ENCODE measurements at places on chromosomes 7 and 10.

DNA sequence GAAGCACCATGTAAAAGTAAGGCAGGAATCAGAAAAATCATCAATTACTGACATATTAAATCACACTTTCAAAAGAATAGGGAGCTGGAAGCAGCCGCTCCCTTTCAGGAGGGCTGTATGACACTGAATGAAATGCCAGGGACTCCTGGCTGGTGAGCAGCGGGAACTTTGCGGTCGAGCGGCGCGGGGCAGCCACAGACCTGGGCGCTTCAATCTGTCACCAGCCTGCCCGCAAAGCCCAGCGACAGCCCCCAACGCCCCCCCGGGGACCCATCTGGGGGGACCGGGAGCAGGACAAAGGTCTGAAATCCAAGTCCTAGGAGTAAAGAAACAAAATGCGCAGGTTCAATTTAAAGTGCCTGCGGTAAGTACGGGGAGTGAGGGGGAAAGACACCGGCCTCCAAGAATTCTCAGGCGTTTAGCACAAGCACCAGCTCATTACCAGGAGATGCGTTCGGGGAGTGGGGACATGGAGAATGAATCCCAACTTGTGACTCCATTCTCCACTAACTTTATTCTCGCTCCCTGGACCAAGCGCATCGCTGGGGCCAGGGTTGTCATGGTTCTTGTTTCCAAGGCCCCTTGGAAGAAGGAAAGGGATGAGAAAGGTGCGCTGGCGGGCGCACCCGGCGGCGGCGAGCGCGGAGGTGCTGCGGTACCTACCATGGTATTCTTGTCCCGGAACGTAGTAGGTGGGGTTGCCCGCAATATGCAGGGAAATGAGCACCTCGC, 824 bp downstream of the RELN start:
- peak; percentile 22 for DNase-seq

DNA sequence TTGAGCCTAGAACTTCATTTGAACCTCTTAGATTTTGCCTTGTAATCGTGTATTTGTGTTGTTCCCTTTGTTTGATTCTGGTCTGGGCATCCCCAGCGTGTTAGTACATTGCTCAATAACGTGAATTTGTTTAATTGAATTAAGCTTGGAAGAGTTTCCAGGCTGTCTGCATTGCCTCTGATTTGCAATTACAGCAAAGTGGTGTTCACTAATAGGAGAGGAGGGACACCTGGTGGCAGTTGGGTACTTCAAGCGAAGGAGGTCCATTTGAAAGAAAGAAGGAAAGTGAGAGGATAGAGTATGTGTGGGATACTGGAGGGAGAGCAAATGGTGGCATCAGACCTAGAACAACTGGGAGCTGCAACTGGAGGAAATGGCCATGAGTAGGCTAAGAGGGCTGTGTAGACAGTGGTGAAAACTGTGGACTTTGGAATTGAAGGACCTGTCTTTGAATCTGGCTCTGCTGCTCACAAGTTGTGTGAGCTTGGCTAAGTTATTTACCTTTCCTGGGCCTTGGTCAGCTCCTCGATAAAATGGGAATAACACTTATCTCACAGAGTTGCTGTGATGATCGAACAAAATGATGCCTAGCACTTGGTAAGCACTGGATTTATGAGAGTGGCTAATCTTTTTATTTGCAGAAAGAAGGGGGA, 15.1 kb downstream of the LSMEM1 start:
- DNase-seq: peak; percentile 27

DNA sequence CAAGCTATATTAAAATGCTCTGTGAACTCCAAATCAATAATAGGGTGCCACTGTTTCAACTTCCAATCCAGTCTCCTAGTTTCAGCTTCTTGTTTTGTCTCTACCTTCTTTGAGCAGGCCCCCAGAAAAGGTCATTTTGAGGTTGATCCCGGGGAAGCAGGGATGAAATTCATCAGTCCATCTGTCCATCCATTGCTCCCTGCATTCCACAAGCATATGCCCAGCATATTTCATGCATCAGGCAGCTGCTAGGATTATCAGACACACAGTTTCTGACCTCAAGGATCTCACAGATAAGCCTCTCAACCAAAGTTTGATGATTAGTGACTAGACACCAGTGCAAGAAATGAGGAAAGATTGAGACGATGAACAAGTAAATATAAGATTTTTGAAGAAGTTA, 186.6 kb upstream of the PDE1C start:
- DNase-seq: no peak

- DNase-seq: peak; percentile 70
Measured at GRCh38 chr7:44796034-44796503, 412 bp upstream of the PPIA start.

- DNase-seq: no peak
Measured at GRCh38 chr10:10644008-10644646, 373.5 kb upstream of the CELF2 start.

GRCh38 chr10:87752566-87752965, 65.5 kb downstream of the ATAD1 start:
- no peak for DNase-seq

GRCh38 chr10:79400146-79401004, 45.0 kb downstream of the ZCCHC24 start:
- DNase-seq: no peak

DNA sequence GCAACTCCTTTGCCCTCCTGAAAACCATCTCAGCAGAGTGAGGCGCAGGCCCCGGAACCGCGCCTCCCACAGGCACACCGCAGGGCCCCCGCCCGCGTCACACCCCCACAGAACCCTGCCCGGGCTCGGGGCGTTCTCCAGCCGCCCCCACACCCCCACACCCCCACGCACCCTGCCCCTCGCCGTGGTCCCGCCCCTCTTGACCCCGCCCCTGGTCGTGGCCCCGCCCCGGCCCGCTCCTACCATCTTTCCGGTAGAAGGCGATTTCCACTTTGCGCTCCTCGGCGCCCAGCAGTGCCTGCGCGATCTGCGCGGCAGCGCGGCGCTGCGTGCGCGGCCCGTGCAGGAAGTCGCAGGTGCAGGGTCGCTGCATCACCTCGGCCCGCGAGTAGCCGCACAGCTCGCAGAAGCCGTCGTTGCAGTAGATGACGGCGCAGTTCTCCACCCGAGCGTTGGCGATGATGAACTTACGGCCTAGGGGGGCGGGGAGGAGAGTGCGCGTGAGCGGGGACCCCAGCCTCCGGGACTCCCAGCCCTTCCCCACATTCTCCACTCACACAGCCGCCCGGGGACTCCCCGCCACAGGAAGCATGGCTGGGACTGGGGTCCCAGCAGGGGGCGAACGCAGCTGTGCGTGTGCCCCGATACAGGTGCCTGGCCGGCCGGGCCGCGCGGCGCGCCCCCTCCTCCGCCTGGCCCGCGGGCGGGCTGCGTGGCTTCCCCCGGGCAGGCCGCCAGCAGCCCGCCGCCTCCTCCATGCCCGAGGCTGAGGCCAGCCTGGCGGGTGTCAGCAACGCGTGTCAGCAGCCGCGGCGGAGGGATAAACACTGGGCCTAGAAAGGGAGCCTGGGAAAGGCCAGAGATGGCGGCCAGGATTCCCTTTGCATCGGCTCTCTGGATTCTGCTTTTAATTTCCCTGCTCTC, 3.4 kb downstream of the KCNH2 start:
- peak; percentile 77 for DNase-seq

DNA sequence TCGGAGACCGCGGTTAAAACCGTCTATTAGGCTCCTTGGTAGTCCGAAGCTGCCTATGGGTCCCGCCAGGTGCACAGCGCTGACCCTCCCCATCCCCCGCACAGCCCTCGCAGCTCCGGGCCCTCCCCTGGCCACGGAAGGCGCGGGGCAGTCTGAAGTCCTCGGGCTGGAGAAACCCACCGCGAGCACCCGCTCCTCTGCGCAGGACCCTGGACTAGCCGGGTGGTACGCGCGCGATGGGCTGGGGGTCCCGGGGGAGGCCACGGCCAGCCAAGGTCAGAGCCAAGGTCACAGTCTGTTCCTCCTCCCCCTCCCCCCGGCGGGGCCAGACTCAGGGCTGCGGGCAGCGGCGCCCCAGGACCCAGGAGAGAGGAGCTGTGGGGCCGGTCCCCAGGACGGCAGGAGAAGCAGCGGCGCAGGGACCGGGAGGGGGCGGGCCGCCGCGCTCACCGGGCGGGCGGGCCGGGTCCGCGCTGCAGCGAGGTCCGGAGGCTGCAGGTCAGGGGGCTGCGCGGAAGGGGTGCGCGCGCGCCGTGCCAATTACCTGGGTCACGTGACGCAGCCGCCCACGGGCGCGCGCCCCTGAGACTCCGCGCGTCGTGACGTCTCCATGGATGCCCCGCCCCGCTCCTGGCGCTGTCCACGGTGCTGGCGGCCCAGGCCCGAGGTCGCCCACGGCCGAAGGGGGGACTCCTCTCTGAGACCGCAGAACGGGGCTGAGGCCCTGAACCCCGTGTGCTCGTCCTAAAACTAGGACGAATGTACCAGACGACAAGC, at the start of gene OGDHL:
OGDHL (minus strand) TSS at position 535 of the 777 bp plus-strand sequence. CDS start 3,731 bp downstream, outside the sequence.
- peak; percentile 9 for DNase-seq

DNA sequence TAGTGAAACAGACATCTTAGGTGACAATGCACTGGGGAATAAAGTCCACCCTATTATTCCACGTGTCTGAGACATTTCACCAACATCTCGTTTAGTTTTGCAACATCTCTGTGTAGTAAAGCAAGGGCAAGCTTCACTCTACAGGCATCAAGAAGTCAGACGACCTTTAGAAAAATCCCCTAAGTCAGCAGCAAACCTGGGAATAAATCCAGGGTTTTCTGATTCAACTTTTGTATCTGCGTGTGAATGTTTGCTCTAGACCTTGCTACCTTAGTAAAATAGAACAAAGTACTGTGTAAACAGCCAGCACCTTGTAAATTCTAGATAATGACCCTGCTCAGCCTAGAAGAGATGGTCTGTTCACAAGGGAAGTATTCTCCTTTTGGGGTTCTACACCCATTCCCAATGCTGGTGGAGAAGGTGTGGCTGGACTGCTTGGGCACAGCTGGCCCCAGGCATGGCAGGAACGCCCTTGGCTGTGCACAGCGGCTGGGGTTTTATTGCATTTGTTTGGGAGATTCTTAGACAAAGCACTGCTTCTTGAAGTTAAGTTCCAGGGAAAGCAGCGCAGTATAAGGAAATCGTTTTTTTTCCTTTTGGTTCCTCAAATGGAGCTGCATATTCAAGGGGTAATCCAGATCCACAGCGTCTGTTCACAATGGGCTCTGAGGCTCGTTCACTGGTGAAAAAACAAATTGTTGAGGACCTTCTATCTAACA, 38.3 kb upstream of the GALNTL5 start:
- DNase-seq: no peak

DNA sequence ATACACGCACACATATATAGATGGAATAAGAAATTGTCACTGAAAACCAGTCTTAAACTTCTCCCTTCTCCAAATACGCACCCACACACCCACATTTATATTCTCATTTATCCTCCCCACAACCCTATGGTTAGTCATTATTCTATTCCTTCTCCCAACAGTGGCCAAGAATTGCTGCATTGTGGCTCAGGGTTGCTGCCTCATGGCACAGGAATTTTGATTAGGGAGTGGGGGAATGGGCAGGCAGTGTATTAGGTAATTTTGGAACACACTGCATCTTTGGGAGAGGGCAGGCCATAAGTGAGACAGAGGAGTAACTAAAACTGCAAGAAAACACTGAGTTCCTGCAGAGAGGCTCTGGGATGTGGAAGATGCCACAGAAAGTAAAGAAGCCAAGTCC, 35.7 kb downstream of the NAPEPLD start:
- no peak for DNase-seq

- no peak for DNase-seq
Measured at GRCh38 chr7:3688071-3688470, 387.0 kb downstream of the SDK1 start.

DNA sequence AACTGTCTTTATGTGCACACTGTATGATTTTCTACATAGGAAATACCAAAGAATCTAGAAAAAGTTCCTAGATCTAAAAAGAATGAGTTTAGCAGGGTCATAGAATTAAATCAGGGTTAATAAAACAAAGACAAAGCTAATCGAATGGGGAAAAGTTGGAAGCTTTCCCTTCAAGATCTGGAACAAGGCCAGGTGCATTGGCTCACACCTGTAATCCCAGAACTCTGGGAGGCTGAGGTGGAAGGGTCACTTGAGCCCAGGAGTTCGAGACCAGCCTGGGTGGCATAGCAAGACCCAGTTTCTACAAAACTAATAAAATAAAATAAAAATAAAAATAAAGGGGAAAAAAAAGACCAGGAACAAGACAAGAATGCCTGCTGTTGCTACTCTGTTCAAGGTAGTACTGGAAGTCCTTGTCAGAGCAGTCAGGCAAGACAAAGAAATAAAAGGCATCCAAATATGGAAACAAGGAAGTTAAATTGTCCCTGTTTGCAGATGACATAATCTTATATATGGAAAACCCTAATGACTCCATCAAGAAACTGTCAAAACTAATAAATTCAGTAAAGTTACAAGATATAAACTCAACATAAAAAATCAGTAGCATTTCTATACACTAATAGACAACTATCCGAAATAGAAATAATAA, 76.1 kb upstream of the RHEB start:
- no peak for DNase-seq

DNA sequence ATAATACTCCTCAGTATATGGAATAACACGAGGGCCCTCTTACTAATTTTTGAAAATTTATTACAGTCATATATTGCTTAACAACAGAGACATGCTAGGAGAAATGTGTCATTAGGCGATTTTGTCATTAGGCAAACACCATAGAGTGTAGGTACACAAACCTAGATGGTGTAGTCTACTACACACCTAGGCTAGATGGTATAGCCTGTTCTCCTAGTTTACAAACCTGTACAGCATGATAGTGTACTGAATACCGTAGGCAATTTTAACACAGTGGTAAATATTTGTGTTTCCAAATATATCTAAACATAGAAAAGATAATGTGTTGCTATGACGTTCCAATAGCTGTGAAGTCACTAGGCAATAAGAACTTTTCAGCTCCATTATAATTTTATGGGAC, 12.8 kb downstream of the OR2F1 start:
- no peak for DNase-seq

DNA sequence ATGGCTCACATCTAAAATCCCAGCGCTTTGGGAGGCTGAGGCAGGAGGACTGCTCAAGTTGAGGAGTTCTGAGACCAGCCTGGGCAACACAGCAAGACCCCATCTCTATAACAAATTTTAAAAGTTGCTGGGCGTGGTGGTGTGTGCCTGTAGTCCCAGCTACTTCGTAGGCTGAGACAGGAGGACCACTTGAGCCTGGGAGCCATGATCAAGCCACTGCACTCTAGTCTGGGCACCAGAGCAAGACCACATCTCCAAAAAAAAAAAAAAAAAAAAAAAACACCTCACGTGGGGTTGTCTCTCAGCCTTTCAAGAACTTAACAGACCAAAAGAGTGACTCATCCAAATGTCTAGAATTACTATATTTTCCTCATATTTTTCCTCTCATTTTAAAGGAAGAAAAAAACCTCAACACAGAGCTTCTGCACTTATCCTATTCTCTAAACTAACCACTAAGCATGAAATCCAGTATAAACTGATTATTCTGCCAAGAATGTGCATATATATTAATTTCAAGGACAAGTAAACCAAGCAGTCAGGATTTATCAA, 46.3 kb downstream of the CUL2 start:
- DNase-seq: no peak

GRCh38 chr10:22315455-22316285, 518 bp upstream of the COMMD3 start:
- DNase-seq: peak; percentile 32

DNA sequence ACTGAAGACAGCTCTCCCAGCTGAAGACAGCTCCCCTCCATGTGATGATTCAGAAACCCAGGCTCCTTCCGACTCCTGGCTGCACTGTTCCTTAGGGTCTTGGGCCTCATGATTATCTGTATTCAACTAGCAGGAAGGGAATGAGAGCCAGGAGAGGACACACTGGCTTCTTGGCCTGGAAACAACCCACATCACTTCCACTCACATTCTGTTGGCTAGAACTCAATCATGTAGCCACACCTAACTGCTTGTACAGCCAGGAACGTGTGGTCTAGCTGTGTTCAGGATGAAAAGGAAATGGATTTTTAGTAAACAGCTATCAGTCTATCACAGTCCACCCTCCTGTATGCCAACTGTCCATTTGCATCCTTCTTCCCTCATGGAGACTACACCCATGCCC, 30.5 kb upstream of the XPNPEP1 start:
- DNase-seq: no peak
